ENCODE measurements at places on chromosomes 7 and 10. TPM values are rescaled to one million over a fixed set of nuclear protein-coding genes. Genes with fewer than 3 reads are reported as not detected.

- DNase-seq: no peak
Measured at GRCh38 chr7:102721-103120, 89.7 kb upstream of the FAM20C start.

DNA sequence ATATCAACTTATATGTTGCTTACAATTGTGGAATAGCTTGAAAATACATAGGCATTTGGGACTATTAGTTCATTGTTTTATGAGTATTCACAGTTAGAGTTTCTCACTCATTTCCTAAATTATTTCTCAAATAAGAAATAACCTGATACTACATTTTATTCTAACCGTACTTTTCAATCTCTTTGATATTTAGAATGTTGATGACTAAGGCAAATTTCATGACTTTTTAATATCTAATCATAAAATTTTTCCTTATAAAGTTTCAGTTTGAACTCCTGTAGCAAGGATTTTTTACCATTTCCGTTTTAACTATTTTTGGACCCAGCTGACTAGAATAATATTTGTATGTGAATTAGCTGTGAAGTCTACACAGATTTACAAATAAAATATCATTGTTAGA lies 41.3 kb upstream of the GNAI1 start:
- no peak for DNase-seq

GRCh38 chr10:113267619-113268562 lies 285.0 kb upstream of the HABP2 start:
- DNase-seq: no peak

DNA sequence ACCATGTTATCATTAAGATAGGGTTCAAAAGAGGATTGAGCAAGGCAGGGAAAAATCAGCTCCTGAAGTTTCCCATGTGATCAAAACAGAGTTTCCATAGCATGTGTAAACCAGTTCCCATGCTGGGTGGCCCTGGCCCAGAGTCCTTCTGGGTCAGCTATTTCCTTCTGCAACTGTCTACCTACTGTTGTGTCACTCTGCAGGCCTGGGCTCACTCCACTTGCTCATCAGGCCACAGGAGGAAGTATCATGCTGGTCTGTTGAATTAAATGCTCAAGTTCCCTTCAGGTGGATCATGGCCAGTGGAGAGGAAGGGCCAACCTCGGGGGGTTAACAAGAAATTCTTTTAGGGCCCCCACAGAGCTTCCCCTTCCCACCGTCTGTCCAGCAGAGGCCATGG lies 104.7 kb downstream of the GFRA1 start:
- no peak for DNase-seq

DNA sequence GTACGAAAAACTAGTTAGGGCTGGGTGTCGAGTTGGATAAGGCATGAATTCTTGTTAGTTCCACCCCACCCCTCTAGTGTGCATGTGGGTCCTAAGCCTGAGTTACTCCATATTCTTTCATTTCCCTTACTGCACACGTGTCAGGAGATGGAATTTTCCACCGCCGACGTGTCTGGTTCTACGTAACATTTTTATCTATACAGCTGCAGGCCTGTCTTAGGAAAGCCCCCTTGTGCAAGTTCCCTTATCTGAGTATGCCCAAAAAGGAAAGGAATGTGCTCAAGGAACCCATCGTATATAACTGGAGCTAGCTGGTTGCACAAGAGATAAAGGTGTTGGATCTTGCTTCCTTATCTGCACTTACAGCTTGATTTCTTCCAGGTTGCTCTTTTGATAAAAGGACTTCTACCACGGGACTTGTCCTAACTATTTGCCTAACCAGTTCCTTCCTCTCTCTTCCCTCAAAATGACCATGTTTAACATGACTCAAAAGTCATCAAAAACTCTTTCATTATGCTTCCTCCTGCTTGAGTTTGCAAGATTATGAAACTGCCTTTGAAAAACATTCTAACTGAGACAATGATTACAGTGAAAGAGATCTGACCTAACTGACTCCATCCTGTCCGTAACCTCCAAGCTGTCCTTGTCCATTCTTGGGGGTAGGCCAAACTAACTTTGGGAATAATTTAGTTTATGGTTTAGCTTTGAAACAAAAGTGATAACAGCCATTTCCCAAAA lies 181.4 kb downstream of the AKR1D1 start:
- DNase-seq: peak; percentile 79

DNA sequence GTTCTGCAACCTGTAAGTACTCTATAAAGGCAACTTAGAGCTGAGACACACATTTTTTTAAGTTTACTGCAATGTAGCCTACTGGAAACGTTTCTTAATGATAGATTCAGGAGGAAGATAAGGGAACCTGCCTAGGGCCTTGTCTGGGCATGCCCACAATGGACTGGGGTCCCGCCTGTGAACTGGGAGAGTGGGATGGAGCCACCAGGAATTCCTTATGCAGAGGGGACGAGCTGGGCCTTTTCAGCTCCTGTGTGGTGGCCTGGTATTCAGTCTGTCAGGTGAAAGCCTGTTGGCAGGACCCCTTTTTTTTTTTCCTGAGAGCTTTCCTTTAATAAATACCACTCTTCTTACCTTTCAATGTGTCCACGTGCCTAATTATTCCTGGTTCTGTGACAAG lies 384.4 kb upstream of the ZWINT start:
- DNase-seq: no peak

DNA sequence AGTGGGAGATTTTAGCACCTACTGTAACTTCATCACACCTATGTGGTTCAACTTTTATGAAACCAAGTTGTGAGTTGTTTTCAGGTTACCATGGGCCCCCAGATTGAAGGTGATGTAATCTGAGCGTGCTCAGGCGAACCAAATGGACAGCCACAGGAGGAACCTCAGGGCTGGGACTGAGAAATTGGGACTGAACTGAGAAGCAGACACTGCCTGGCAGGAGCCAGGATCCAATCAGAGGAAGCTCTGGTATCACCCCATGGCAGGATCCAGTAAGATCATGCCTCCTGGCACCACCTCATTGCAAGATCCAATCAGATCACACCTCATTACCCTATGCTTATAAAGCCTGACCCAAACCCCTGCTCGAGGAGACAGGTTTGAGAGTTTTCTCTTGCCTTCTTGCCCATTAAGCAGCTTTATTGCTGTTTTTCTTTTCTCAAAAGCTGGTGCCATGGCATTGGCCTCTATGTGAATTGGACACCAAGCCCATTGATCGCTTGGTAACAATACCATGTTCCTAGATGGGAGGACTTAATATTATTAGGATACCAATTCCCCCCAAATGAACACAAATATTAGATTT lies 43.2 kb upstream of the GDF10 start:
- no peak for DNase-seq

Gene ANKRD2
- not detected for total RNA-seq

Gene ADARB2
- 0.39 TPM for total RNA-seq

Gene LHPP
- total RNA-seq: 7.6 TPM

Gene GIMAP2
- 31.6 TPM for total RNA-seq

Gene HSPB1
- total RNA-seq: 688 TPM

Data from glomerular endothelial cell (primary cell).